H4 (cell line): ENCODE measurements at places on chromosomes 1 and 21. TPM values are rescaled to one million over a fixed set of nuclear protein-coding genes. Genes with fewer than 3 reads are reported as not detected.

DNA sequence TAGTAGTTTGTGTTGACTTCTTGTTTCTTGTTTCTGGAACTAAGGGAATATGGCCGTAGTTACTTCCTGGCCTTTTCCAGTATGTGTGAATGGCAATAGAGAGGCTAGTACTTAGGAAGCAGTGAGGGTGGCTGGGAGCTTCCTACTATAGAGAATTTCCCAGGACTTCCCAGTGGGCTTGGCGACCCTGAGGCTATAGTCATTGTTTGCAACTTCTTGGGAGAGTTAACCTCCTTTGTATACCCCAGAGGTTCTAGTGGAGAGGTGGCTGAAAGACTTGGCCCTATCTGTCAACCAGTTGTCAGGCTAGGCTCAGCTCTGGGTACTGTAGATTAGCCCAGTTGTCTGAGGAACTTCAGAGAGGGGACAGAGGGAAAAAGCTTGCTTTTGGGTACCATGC lies 15.6 kb downstream of the RAD54L start:
- DNase-seq: no peak

GRCh38 chr1:53766831-53767405 lies 28.0 kb upstream of the GLIS1 start:
- peak; percentile 42 for DNase-seq

DNA sequence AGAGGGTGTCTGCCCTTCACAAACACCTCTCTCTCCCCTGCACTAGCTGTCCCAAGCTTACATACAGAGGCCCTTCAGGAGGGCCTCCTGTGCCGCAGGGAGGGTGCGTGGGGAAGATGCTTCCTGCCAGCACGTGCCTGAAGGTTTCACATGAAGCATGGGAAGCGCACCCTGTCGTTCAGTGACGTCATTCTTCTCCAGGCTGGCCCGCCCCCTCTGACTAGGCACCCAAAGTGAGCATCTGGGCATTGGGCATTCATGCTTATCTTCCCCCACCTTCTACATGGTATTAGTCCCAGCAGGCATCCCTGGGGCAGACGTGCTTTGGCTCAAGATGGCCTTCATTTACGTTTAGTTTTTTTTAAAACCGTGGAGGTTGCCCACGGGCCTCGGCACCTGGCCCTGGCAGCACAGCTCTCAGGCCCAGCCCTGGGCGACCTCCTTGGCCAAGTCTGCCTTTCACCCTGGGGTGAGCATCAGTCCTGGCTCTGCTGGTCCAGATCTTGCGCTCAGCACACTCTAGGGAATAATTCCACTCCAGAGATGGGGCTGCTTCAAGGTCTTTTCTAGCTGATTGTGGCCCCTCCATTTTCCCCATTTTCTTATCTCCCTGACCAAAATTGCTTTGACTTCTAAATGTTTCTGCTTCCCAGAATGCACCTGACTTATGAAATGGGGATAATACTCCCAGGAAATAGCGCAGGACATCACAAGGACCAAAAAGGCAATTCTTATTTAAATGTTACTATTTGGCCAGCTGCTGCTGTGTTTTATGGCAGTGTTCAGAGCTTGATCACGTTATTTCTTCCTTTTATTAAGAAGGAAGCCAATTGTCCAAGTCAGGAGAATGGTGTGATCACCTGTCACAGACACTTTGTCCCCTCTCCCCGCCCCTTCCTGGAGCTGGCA lies 6.1 kb downstream of the NPPA start:
- no peak for DNase-seq

- DNase-seq: peak; percentile 16
Measured at GRCh38 chr1:19029191-19030085, 73.0 kb upstream of the IFFO2 start.

GRCh38 chr1:43992232-43992995 lies 1.0 kb downstream of the CCDC24 start:
- DNase-seq: no peak

DNA sequence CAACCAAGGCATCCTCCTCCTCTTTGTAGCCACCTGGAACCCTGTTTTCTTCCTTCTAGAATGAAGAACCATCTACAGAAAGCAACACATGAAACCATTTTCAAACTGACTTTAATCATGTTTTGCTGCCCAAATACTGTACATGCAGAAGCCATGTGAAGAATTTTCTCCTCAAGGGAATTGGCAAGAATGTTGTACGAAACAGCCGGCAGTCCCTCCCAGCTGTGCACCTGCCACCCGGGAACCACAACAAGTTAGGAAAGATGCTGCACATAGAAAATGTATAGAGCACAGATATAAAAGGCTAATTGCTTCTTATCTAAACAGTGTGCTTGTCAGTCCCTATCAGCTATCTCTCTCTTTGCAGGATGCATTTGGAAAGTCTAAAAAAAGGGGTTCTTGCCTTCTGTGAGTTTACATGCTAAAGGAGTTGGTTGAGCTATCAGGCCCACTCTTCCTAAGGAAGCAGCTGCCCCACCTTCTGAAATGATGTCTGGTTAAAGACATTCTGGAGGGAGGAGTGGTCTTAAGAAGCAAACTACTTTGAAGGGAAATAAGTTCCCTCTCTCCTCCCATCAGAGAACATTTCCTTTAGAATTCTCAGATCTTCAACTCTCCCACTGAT lies 44.8 kb downstream of the RIMS3 start:
- DNase-seq: no peak

GRCh38 chr1:233237647-233238046 lies 57.9 kb downstream of the PCNX2 start:
- DNase-seq: no peak

DNA sequence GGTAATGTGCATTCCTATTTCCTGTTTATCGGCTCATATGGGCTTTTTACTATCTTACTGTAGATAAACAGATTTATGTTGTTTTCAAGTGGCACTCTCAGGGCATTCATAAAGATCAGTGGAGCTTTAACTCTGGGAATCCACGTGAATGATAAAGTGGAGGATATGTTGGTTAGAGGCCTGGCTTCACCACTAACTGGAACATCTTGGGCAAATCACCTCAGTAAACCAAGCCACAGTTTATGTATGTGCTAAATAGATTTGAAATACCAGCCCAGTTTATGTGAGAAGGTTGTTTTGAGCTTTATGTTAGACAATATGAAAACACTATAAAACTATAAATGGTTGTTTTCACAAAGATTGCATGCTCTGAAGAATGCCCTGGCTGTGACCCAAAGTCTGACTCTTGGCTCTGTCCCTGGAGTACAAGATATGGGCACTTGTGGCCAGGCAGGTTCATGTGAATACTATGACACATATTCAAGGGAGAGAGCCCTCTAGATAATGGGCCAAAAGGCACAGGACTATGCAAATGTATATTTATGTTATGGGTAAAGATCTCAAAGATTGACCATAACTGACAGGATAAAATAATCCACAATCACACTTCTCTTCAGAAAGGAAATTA lies 36.7 kb downstream of the FAM163A start:
- DNase-seq: peak; percentile 38

DNA sequence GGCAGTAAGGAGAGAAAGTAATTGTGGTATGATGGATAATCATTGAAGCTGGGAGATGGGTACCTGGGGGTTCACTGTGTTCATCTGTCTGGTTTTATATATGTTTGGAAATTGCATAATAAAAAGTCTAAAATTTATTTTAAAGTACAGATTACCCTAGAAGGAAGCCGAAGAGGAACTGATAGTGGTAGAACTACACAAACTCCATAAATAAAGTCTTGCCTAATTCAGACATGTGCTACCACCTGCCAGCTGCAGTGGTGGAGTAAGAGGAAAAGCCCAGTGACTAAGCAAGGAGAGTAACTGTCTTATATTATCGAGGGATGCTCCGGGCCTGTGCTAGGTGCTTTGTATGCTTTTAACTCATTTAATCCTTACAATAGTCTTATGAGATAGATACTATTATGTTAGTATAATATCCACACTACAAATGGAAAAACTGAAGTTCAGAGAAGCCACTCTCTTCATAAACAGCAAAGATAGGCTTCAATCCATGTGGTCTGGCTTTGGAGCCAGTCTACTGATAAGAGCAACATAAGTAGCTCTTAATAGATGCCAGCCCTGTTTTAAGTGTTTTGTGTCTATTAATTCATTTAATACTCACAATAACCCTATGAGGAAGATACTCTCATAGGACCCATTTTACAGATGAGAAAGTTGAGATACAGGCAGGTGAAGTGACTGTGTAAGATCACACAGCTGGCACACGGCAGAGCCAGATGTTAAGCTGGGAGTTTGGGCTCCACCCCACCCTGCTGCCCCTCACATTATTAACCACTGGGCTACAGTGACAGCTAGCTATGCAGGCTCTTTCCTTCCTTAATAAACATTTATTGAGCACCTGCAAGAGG lies 56.8 kb upstream of the HNRNPU start:
- no peak for DNase-seq

DNA sequence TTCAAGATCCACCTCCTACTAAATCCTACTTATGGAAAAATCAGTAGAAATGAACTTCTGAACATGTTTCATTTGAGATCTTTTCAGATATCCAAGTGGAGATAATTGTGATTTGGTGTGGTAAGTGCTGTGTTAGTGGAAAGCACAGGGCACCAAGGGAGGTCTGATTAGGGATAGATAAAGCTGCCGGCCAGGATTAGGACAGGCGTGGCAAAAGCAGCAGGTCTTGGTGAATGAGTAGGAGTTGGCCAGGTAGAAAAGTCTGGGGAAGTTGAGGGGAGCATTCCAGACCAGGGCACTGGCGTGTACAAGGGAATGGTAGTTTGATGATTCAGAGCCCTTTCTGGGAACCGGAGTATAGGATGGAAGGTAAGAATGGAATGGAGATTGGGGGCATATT lies 47.8 kb downstream of the AZIN2 start:
- no peak for DNase-seq

DNA sequence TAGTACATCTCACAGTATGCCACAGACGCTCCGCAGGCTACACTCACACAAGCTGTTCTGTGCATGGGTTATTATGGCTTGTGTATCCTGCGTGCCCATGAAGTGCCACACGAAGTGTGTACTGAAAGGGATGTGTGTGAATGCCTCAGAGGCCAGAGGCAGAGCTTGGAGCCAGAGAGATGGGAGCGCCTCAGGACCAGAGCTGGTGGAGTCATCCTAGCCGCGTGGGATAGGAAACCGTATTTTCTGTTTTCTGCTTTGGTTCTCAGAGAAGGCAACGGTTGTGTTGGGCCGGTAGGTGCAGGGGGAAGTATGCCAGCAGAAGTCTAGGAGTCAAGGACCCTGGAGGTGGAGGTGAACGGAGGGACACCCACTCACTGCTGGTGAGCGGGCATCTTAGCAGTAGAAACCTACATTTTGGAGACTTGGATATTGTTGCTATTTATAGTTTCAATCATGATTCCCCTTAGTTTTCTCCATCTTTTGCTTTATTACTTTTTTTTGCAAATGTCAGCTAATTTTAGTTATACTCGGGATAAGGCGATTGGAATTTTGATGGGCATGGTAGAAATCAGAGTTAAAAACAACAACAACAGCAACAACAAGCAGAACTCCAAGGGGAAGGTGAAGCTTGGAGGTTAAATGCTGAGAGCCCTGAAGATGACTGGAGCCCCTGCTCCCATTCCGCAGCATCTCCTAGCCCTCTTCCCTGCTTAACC lies 188.2 kb downstream of the DYRK1A start:
- no peak for DNase-seq

DNA sequence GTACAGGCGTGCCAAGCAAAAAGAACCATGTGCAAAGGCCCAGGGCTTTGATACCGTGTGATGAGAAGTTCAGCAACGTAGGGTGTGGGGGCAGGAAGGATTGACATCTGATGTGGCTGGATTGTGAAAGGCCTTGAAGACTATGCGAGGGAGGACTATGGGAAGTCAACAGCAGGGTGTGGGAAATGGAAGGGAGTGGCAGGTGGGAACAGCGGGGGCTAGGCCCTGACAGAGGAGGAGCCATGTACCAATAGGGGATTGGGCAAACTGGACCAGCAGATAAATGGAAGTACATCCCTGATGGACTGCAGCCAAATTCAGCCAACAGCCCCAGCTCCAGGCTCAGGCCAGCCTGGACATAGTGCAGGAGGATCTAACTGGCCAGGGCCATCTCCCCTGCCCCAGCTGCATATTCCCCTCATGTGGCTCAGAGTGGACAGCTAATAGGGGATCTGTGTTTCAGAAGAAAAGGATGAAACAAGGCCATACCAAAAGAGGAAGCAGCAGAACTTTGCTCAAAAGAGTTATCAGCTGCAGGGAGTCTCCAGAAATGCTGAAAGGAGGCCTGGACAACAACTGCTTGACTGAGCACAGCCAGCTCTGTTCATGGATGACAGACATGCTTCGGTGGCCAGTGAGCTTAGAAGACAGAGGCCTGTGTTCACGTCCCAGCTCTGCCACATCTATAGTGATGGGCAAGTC lies 140.2 kb upstream of the SGIP1 start:
- no peak for DNase-seq

DNA sequence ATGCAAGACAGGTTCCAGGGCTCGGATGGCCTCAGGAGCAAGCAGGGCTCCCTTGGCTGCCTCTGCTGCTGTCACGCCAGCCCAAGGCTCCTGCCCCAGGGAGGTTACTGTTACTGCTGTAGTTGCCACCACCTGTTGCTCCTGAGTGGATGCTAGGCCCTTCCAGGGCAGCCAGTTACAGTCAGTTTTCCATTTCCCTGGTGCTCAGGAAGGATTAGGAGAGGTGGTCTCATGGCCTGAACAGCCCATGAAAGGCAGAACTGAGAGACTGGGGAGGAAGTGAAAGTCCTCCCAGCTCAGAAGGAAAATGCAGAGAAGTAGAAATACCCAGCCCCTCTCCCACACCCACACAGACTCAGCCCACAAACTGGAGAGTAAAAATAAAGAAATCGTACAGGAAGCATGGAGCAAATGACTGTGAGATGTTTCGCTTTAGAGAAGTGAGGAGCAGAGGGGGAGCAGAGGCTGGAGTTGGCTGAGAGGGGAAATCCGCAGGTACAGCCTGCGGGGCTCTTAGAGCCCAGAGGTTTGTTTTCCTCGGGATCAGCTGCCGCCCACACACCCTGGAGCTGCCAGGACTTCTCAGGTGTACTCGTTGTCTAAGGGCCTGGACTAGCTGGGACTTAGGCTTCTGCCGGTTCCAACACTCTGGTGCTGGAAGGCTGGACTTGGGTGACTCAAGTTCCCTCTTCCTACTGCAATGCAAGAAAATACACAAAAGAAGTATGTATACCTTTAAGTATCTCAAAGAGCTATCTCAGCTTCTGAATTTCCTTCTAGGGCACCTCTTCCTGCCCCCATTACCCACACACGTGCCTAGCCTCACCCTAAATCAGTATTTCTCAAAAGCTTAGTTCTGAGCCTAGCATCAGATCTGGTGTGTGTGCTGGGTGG lies 2.3 kb downstream of the IL6R start:
- DNase-seq: no peak

DNA sequence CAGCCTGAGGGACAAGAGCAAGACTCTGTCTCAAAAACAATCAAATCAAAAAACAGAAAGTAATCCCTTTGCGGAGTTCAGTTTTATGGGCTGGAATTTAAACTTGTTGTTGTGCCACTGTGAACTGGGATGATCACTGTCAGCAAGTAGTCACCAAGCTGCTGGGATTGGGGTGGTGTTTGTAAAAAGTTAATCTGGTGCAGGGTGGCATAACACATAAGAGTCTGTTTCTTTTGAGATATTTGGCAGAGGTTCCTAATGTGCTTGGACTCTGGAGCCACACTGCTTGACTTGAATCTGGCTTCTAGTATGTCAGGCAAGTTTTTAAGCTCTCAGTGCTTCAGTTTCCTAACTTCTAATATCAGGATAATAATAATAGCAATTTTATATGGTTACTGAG lies 6.6 kb downstream of the CLIC4 start:
- DNase-seq: no peak

Gene DNM3
- total RNA-seq: 0.99 and 1.3 TPM in 2 replicates

Gene XCL2
- not detected in 2 replicates for total RNA-seq

Gene ATP1A4
- not detected in 2 replicates for total RNA-seq

Gene ZNF593OS
- not detected in 2 replicates for total RNA-seq

Gene SELENBP1
- 3.3 and 5.8 TPM in 2 replicates for total RNA-seq

Gene SLC1A7
- 0.60 and 2.4 TPM in 2 replicates for total RNA-seq

Gene FCRL1
- total RNA-seq: not detected in 2 replicates

Gene SYCP1
- total RNA-seq: not detected in 2 replicates

Gene ITLN2
- not detected in 2 replicates for total RNA-seq

Gene NPL
- 2.5 and 4.0 TPM in 2 replicates for total RNA-seq
